G401 (cell line): ENCODE measurements at places on chromosomes 3 and 15. TPM values are rescaled to one million over a fixed set of nuclear protein-coding genes. Genes with fewer than 3 reads are reported as not detected.
A peak's percentile ranks its signal among the peaks of the same experiment; 100 is the strongest.

Gene ASB14
- total RNA-seq = not detected in 2 replicates

DNA sequence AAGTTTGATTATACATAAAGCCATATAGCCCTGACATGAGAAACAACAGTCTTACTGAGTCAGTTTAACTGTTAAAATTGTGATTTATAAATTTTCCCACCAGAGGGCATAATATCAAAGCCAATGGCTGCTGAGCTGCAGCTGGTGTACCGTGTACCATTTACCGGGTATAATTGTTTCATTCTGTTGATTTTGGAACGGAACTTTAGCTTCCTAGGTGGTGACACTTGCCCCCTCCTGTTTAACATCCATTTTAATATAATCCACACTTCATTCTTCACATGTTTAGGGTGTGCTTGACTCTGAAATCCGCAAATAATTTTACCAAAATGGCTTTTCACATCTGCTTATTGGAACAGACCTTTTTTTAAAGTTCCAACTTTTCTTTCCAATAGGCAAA is 72.8 kb downstream of the SLC9A9 start:
- peak; percentile 47 for DNase-seq

DNA sequence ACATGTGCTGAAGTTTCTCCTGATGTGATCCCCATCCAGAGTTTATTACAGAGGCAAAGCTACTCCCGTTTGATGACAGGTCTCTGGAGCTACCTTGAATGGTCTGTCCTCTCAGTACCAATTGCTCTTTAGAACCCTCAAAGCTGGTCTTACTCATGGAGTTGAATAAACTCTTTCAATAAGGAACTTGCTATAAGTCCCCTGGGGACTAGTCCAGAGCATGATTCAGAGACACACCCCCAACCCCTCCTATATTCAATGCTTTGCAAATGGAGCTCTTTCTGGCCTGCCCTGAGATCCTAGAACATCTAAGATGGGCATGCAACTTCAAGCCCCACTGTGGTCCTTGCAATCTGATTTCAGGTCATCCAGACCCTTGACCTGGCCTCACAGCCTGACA is 23.9 kb upstream of the TPM1 start:
- DNase-seq = no peak

- no peak for DNase-seq
Observed at GRCh38 chr15:68587769-68588385, 9.1 kb downstream of the CORO2B start.

- DNase-seq = no peak
Observed at GRCh38 chr15:39216816-39217215, 364.1 kb upstream of the THBS1 start.
